ENCODE measurements at places on chromosomes 16 and 17.

GRCh38 chr17:42530952-42531454, 5.0 kb upstream of the NAGLU start:
- DNase-seq = no peak

DNA sequence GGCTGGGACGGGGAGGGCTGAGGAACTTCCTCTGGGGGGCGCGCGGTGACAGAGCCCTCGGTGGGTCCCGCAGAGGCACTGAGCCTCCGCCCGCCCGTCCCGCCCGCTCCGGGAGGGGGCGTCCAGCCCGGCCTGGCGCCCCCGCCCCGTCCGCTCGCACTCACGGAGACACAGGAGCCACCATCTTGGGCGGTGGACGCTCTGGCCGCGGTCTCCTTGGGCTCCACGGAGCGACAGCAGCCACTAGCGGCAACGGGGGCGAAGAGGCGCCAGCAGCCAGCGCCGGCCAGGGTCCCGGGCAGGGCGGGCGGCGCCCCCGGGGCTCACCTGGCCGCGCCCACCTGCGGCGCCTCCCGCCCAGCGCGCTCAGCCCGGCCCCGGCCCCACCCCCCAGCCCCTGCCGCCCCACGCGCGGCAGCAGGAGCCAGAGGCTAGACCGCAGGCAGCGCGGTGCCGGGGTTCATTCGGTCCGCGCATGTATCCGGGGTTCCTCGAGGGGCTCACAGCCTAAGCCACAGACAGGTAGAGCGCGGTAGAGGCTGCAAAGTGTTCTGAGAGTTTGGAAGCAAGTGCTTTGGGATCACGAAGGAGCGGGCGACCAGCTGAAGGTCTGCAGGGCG, at the start of gene C17orf113:
Gene C17orf113 (minus strand): TSS at position 209 of the 620 bp plus-strand sequence. CDS start 7,225 bp downstream, outside the sequence.
- peak; percentile 36 for DNase-seq

GRCh38 chr16:69448470-69449193, 24.2 kb downstream of the CYB5B start:
- no peak for DNase-seq

- no peak for DNase-seq
These were observed 29.4 kb downstream of the PPM1E start for GRCh38 chr17:58785097-58785496.

DNA sequence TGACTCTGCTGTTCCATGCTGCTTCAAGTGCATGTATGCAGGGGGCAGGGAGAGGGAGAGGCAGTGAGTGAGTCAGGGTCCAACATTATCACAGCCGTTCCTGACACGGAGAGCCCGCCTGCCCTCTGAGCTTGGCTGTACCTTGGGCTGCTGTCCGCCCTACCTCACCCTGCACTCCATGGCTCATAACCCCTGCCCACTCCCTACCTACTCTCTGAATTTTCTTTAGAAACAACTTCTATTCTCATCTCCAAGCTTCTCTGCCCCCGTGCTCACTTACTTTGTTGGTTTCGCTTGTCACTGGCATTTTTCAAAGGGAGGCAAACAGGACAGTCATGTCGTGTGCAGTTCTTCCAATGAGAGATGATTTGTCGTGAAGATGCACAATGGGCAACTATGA, 74.4 kb upstream of the TRAP1 start:
- DNase-seq = no peak

- no peak for DNase-seq
These were observed 100.6 kb downstream of the TANGO6 start for GRCh38 chr16:68943961-68944360.

GRCh38 chr16:54248863-54249710, 37.5 kb downstream of the IRX3 start:
- DNase-seq = no peak

DNA sequence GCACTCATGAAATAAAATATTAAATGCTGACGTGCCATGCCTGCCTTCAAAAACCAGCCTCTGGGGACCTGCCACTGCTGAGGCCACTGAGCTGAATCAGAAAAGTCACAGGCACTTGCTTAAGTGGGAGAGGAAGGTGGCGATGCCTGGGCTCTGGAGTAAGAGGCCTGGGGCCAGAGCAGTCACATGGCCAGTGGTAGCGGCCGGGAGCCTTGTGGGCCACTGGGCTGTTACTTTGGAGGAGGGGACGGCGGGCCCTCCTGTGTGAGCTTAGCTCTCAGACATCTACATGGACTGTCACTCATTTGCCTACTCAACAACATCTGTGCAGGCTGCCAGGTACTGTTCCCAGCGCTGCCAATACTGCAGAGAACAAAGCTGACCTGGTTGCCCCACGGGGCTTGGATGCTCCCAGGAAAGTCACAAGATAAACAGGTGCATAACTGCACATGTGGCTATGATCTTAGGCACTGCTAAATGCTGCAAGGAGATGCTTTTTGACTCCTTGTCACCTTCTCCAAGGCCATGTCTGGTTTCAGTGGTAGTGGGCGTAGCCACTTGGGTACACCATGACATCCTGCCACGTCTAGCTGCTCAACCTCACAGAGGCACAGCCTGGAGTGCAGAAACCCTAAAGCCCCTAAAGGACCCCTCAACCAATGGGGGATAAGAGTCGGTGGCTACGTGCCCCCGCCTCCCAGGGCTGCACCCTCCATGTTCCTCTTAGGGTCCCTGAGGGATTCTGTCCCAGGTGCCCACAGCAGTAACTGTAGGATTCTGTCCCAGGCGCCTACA, 11.6 kb downstream of the COTL1 start:
- DNase-seq = peak; percentile 44

- no peak for DNase-seq
These were observed 6.8 kb downstream of the SPPL2C start for GRCh38 chr17:45851464-45851863.

- no peak for DNase-seq
These were observed 578.4 kb downstream of the CDH11 start for GRCh38 chr16:64543441-64543840.

DNA sequence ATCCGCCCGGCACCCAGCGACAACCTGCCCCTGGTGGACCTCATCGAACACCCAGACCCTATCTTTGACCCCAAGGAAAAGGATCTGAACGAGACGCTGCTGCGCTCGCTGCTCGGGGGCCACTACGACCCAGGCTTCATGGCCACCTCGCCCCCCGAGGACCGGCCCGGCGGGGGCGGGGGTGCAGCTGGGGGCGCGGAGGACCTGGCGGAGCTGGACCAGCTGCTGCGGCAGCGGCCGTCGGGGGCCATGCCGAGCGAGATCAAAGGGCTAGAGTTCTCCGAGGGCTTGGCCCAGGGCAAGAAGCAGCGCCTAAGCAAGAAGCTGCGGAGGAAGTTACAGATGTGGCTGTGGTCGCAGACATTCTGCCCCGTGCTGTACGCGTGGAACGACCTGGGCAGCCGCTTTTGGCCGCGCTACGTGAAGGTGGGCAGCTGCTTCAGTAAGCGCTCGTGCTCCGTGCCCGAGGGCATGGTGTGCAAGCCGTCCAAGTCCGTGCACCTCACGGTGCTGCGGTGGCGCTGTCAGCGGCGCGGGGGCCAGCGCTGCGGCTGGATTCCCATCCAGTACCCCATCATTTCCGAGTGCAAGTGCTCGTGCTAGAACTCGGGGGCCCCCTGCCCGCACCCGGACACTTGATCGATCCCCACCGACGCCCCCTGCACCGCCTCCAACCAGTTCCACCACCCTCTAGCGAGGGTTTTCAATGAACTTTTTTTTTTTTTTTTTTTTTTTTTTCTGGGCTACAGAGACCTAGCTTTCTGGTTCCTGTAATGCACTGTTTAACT, 1.0 kb downstream of the NOG start:
- DNase-seq = no peak

DNA sequence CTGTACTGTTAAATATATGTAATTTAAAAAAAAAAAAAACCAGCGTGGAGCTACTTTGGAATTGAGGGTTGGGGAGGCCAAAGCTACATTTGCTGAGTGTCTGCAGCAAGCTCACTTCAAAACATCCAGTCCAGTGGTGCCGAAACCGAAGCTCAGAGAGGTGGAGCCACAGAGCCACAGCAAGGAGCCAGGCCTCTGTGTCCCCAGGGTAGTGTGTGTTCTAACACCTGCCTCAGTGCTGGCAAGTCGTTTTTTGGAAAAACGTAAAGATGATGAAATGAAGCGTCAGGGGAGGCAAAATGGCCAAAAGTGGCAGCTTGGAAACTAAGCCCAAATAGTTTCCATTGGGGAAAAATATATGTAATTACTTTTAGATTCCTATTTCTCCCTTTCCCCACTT, 36.1 kb upstream of the MRC2 start:
- no peak for DNase-seq

DNA sequence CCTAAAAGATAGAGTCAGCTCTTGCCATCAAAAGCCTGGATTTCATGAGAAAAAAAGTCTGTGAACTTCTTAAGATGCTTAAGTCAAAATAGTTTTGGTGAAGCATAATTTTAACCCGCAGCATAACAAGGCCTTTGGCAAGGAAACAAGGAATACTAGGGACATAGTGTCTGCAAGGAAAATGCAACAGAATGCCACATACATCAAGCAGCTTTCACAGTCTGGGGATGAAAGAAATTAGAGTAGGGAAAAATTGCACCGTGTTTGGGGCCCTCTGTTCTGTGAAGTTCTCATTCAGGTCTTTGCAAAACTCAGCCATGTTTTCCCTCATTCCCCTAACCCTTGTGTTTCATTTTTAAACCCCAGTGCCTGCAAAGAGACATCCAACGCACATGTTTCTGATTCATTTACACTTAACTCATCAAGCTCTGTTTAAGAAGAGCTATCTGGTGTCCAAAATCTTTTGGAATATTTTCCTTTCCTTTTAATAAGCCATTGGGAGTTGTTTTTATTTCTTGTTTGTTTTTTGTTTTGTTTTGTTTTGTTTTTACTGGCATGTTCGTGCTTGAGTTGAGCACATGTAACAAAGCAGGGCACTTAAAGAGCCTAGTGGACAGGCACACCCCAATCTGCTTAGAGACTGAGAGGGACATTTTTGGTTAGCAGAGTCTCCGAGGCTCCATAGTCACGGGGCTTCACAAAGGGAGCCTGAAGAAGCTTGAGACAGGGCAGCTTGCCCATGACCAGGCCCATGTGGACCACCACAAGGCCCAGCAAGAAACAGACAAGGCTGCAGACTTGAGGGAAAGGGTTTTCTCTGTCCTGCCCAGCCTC, 116.5 kb downstream of the ANKFN1 start:
- no peak for DNase-seq
